A673 (cell line): ENCODE measurements at places on chromosomes 7 and 10. TPM values are rescaled to one million over a fixed set of nuclear protein-coding genes. Genes with fewer than 3 reads are reported as not detected.

OSBPL3 gene
- 17.1 and 21.4 TPM in 2 replicates for total RNA-seq

- H3K27ac ChIP-seq: no peak overlapping the region
- no peaks in the 10 kb centered on the region for H3K4me1 ChIP-seq
- no peak for DNase-seq
These were observed 313.1 kb upstream of the DGKB start for GRCh38 chr7:15215616-15216015.

ZC3HAV1L gene
- 35.3 and 36.5 TPM in 2 replicates for total RNA-seq

PKD1L1 gene
- not detected in 2 replicates for total RNA-seq

GRCh38 chr7:133313575-133313974, 60.7 kb downstream of the EXOC4 start:
- H3K36me3 ChIP-seq: peaks cover 4% of the 10 kb centered on the region
- H3K4me3 ChIP-seq: no peak overlapping the region
- no peak for DNase-seq
- H3K27ac ChIP-seq: no peak overlapping the region
- H3K4me1 ChIP-seq: peaks cover 7% of the 10 kb centered on the region
- H3K27me3 ChIP-seq: no peaks in the 10 kb centered on the region

- H3K4me3 ChIP-seq: no peak overlapping the region
- no peaks in the 10 kb centered on the region for H3K36me3 ChIP-seq
- no peaks in the 10 kb centered on the region for H3K4me1 ChIP-seq
- DNase-seq: no peak
These were observed 108.7 kb upstream of the NPS start for GRCh38 chr10:127440371-127440770.

NEURL1 gene
- 0.50 and 0.52 TPM in 2 replicates for total RNA-seq

GRCh38 chr10:29621161-29621560, 13.6 kb downstream of the SVIL start:
- peak; percentile 73 for DNase-seq
- peaks cover 42% of the 10 kb centered on the region for H3K4me1 ChIP-seq
- no peaks in the 10 kb centered on the region for H3K36me3 ChIP-seq
- no peak overlapping the region for H3K4me3 ChIP-seq

DNA sequence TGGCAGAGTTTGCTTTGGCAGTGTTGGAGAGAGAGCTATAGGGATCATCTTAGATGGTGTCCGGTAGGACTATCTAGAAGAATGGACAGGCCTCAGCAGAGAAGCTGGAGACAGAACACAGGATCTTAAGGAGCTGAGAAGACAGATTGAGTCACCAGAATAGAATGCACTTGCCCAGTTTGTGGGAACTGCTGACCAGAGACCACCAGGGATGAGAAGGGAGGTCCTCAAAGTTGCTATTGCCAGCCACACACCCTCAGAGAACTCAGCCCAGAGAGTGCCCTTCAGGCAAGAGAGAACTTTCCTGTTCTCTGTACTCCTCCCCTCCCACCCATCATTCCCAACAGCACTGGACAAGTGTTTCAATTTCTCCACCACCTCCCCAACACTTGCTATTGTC, 25.3 kb upstream of the GALNT11 start:
- H3K36me3 ChIP-seq: no peaks in the 10 kb centered on the region
- DNase-seq: no peak
- no peaks in the 10 kb centered on the region for H3K27me3 ChIP-seq
- no peak overlapping the region for H3K4me3 ChIP-seq
- no peak overlapping the region for H3K27ac ChIP-seq

DNA sequence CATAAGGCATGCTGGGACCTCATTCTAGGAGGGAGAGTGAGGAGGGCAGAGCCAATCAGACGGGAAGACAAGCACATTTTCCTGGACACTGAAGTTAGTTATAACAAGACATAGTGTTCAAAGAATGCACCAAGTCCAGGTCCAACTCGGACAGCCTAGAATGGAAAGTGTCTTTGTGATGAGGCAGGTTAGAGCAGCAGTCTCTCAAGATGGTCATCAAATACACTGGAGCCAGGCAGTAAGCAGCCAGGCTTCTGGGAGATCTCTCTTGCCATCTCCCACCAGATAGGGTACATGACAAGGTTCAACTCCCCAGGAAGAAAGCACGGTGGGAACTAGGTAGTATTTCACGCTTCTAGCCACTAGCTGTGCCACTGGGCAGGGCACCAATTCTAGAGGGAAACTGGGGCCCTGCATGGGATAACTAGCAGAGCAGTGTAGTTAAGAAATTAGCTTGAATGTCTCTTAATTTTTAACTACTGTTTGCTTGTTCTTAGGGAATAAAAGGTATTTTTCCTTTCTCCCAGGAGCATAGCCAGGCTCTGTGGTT, 7.6 kb upstream of the GPAM start:
- no peaks in the 10 kb centered on the region for H3K27me3 ChIP-seq
- no peak overlapping the region for H3K4me3 ChIP-seq
- no peaks in the 10 kb centered on the region for H3K4me1 ChIP-seq
- no peaks in the 10 kb centered on the region for H3K36me3 ChIP-seq

GRCh38 chr7:69577221-69577620, 21.1 kb upstream of the AUTS2 start:
- H3K4me1 ChIP-seq: no peaks in the 10 kb centered on the region
- no peak overlapping the region for H3K4me3 ChIP-seq
- no peak for DNase-seq
- H3K27ac ChIP-seq: no peak overlapping the region
- H3K36me3 ChIP-seq: no peaks in the 10 kb centered on the region
- no peaks in the 10 kb centered on the region for H3K27me3 ChIP-seq

DNA sequence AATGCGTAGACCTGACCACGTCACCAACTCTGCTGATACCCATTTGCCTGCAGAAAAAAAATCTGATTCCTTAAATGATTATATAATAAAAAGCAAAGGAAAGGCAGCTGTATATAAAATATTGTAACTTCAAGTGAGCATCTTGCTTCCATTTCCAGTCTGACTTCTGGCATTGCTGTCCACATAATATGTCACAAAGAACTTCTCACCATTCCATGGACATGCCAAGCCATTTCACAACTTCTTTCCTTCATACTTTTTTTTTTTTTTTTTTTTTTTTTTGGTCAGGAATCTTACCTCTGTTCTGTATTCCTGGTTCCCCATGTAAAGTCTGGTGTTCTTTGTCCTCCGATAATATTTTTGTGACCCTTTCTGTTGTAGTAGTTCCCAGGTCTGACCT, 165.5 kb downstream of the SND1 start:
- no peaks in the 10 kb centered on the region for H3K27me3 ChIP-seq
- H3K36me3 ChIP-seq: no peaks in the 10 kb centered on the region
- DNase-seq: no peak
- no peak overlapping the region for H3K4me3 ChIP-seq
- peaks cover 23% of the 10 kb centered on the region for H3K4me1 ChIP-seq
- H3K27ac ChIP-seq: no peak overlapping the region

DNA sequence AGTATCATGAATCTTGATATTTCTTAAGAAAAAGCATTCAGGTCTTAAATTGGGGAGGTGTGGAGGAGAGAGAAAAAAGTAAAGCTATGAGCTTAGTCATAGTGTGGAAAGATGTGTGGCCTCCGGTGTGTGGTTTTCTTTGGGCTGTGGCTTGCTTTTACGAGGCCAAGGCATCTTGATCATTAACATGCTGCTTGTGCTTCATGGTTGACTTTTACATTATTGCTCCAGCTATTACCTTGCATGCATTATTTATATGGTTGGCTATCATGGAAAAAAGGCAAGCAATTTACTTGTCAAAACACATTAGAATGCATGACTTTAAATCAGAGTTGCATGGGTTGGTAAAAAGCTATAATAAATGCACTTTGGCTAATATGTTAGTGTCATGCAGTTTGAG, 300.7 kb upstream of the ADARB2 start:
- H3K4me3 ChIP-seq: no peak overlapping the region
- no peak for DNase-seq
- no peak overlapping the region for H3K27ac ChIP-seq
- no peaks in the 10 kb centered on the region for H3K27me3 ChIP-seq
- H3K36me3 ChIP-seq: no peaks in the 10 kb centered on the region

DNA sequence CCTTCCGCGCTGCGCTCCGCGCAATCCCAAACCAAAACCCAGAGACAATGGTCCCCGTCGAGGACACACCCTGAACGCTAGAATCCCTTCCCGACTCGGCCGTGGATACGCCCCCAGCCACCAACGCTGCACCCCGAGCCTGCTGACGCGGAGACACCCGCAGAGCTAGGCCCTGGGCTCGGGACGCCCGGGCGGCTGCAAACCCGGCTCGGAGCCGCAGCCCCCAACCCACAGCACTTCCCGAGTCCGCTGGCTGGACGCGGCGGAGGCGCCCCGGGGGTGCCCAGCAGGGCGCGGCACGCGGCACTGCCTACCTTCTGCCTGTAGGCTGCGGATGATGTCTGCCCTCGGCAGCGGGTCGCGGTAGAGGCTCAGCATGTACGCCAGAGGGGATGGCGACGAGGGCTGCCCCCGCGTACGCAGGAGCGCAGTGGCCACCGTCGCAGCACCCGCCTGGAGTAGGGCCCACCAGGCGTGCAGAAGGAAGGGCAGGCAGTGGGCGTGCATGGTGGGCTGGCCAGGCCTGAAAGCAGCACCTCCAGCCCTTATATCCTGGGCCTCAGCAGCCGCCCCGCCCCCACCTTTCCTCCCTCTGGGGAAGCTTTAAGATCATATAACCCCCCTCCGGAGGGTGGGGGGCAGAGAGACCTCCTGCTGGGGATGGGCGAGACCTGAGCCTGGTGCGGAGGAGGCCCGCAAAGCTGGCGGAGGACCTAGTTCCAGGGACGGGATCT, at the start of gene NODAL:
Gene NODAL (minus strand): TSS at position 521 of the 734 bp plus-strand sequence. CDS start 14 bp downstream, at position 507.
- H3K27me3 ChIP-seq: peaks cover 33% of the 10 kb centered on the region
- H3K27ac ChIP-seq: no peak within 1 kb of the TSS
- H3K4me3 ChIP-seq: peak within 1 kb of the TSS; percentile 35
- peaks cover 7% of the 10 kb centered on the region for H3K4me1 ChIP-seq

GRCh38 chr7:102967798-102968197, 55.0 kb downstream of the LRRC17 start:
- no peak for DNase-seq
- H3K27me3 ChIP-seq: no peaks in the 10 kb centered on the region
- no peaks in the 10 kb centered on the region for H3K4me1 ChIP-seq
- no peaks in the 10 kb centered on the region for H3K36me3 ChIP-seq
- H3K4me3 ChIP-seq: no peak overlapping the region

GRCh38 chr10:55203319-55203718, 402.3 kb upstream of the PCDH15 start:
- DNase-seq: no peak
- H3K4me1 ChIP-seq: no peaks in the 10 kb centered on the region
- no peaks in the 10 kb centered on the region for H3K36me3 ChIP-seq
- no peaks in the 10 kb centered on the region for H3K27me3 ChIP-seq
- H3K4me3 ChIP-seq: no peak overlapping the region

GRCh38 chr7:157513682-157514081, 176.9 kb downstream of the DNAJB6 start:
- H3K4me3 ChIP-seq: no peak overlapping the region
- no peaks in the 10 kb centered on the region for H3K36me3 ChIP-seq
- DNase-seq: no peak

DNA sequence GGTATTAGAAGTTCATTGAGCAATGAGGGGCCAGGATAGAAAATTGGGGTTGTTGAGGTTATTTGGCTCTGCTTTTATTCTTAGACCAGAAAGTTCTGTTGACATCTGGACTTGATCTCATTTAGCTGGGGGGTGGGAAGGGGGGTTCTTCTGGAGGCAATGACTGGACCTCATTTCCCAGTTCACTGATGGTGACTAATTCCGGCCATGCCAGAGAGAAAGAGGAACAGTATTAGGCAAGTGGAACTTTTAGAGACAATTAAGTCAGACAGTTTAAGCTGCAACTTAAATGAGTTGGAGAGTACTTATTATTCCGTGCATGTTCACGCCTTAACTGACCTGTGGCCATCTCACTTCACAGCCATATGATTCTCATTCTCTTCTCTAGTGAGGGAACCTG, 512.5 kb downstream of the REEP3 start:
- DNase-seq: no peak
- no peak overlapping the region for H3K4me3 ChIP-seq
- H3K4me1 ChIP-seq: no peaks in the 10 kb centered on the region
- peaks cover 24% of the 10 kb centered on the region for H3K27me3 ChIP-seq
- no peaks in the 10 kb centered on the region for H3K36me3 ChIP-seq
- no peak overlapping the region for H3K27ac ChIP-seq

DNA sequence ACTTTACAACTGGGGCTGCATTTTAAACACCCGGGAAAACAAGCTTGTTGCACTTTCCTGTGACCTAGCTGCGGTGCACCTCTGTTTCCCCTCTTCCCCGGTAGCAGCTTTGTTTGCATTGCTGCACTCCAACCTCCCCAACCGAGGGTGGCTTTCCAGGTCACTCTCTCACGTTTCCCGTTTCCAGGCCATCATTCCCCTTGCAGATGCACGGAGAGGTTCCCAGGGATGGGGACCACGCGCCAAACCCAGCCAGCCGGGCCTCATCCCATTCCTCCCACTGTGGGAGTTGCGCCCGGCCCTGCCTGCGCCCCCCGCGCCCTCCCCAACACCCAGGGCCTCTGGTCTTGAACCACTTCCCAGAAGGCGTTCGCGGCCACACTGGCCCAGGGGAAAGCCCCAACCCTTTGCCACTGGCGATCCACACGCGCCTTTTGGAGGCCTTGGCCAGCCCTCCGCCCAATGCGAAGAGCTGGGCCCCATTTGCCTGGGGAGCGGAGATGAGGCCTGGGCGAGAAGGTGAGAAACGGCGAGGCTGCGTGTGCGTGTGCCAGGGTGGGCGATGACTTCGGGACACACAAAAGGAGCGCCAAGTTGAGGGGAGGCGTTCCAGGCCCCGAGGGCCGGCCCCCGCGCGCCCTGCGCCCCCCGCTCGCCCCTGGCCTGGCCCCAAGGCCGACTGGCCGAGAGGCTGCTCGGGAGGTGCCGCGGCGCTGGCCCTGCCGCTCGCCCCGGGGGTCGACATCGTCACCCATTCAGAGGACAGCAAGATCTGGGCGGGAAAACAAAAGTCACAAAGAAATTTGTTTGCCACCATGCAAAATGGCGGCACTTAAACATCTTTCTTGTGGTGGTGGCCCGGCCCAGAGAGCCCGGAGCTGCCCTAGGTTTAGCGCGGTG, 15.9 kb downstream of the SKIDA1 start:
- no peaks in the 10 kb centered on the region for H3K36me3 ChIP-seq
- H3K4me1 ChIP-seq: peaks cover 10% of the 10 kb centered on the region
- H3K27ac ChIP-seq: no peak overlapping the region
